ENCODE measurements at places on chromosomes 5 and 9.
A peak's percentile ranks its signal among the peaks of the same experiment; 100 is the strongest.

GRCh38 chr9:137813651-137814415, 63.7 kb upstream of the CACNA1B start:
- DNase-seq, result no peak

- no peak for DNase-seq
Measured at GRCh38 chr5:16592255-16592654, 24.5 kb downstream of the RETREG1 start.

DNA sequence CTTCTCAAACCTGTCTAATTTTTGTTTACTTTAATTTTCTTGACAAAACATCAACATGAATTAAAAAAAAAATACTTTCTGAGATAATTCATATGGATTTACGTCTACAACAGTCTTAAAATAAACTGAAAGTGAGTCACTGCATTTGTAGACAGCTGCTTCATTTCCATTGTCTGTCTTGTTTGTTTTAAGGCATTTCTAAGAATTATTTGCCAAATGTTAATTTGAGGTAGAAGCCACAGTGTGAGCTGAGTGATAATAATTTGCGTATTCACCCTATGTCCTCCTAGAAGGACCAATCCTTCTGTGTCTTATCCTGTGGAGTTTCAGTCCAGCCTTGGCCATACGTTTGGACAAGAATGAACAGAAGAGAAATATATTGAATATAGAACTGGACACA, 174.5 kb downstream of the CFAP90 start:
- no peak for DNase-seq

DNA sequence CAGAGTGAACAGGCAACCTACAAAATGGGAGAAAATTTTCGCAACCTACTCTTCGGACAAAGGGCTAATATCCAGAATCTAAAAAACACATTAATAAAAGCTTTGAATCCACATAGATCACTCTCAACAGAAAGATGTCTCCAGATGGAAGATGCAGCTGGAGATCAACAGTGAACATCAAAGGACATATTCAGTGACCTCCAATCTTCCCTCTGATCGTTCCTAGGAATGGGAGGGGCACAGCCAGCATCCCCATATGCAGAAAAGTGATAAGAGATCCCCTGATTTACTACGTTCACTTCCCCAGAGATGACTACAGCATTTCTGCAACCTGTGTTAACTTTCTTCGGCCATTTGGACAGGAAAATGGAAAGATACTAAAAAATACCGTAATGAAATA, 21.2 kb downstream of the OXCT1 start:
- DNase-seq, result peak; percentile 27

DNA sequence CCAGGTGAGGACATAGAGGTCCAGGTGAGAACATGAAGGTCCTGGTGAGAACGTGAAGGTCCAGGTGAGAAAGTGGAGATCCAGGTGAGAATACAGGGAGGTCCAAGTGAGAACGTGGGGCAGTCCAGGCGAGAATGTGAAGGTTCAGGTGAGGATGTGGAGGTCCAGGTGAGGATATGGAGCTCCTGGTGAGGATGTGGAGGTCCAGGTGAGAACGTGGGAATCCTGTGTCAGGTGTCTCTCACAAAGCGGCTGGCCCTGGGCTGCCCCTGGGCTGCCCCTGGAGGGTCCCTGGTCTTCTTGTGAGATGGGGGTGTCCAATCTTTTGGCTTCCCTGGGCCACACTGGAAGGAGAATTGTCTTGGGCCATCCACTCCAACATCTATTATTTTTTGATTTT, 133.4 kb downstream of the MRPL36 start:
- DNase-seq, result no peak

DNA sequence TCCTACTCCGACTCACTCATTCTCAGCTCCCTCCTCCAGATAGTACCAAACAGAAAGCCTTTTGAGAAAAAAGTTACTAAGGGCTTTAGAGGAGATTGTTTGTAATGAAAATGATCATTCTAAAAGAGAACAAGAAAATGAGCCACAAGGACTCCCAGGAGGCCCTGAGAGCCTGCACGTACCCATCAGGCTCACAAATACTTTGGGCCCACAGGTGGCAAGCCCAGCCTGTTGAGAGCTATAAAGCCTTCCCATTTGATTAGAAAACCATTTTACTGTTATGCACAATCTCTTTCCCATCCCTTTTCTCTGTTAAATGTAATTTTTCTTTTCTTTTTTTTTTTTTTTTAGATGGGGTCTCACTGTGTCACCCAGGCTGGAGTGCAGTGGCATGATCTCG, 136.1 kb downstream of the LHFPL2 start:
- DNase-seq, result no peak

- no peak for DNase-seq
Measured at GRCh38 chr5:139682016-139682975, 34.1 kb downstream of the CXXC5 start.

GRCh38 chr5:141817631-141818030, 60.6 kb downstream of the PCDH1 start:
- DNase-seq, result no peak

Data from hematopoietic multipotent progenitor cell treated with erythropoietin and hydrocortisone succinate and interleukin-3 and kit ligand, for 6 days (in vitro differentiated cells).